ENCODE measurements at places on chromosomes 3 and 15.

- no peak for DNase-seq
Measured at GRCh38 chr15:82942691-82943090, 9.8 kb downstream of the HOMER2 start.

DNA sequence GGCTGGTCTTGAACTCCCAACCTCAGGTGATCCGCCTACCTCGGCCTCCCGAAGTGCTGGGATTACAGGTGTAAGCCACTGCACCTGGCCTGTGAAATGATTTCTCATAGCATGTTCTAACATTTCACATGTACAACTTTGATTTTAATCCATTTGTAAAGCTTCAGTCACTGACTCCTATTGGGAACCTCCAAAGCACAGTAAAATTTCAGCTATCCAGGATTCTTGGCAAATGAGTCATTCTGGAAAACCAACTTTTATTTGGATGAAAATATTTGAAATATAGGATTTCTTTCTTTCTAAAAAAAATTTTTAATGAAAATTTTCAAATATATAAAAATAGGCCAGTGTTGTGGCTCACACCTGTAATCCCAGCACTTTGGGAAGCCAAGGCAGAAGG, 2.7 kb upstream of the LMAN1L start:
- DNase-seq, result no peak

GRCh38 chr3:45080824-45081223, 54.7 kb downstream of the CLEC3B start:
- no peak for DNase-seq

DNA sequence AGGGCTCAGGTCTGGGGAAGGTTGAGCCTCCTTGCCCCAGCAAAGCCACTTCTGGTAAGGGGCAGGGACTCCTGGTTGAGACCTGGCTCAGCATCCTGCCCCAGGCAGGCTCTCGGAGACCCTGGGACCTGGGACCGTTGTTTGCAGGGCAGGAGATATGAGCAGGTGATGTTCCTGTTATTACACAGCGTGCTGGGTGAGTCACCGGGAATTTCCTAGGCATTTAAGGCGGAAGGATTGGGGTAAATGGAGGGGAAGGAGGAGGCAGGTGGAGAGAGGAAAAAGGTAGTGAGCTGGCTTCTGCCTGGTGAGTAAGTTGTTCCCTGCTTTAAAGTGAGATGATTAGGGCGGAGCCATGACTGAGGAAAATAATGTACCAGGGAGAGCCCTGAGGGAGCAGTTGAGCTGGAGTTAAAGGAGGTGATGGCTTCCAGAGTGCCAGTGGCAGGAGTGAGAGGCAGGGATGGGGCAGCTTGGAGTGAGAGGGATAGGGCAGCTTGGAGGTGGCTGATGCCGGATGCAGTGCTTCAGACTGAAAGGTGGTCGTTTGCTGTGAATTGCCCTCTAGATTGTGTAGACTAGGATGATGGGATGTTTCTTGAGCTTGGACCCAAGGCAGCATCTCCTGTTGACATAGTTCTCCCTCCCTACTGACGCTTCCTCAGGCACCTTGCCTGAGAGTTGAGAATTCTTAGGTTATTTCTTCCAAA, 79.4 kb downstream of the AAGAB start:
- DNase-seq, result no peak

GRCh38 chr3:186461141-186461540, 83.0 kb downstream of the CRYGS start:
- DNase-seq, result no peak

- no peak for DNase-seq
Measured at GRCh38 chr3:182925330-182925943, 54.9 kb downstream of the DCUN1D1 start.

GRCh38 chr3:183185696-183186095, 23.2 kb upstream of the LAMP3 start:
- DNase-seq, result no peak

DNA sequence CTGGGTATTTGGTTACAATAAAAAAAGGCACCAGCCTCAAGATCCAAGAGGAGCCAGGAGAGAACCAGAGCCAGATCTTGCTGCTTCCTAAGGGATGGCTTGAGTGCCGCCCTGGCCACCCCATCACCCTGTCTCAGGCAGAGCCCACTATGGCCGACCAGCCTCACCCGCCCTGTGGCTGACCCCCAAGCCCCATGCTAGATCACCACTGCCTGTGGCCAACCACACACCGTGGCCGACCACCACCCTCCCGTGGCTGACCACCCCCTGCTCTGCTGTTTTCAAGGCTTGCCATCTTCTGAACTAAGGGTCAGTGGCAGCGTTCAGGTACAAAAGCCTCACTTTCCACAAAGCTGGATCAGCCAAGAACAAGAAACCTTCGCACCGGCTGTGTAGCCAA, 12.0 kb downstream of the CSPG5 start:
- no peak for DNase-seq

- DNase-seq, result no peak
Measured at GRCh38 chr3:127680146-127680661, 7.5 kb downstream of the ABTB1 start.

DNA sequence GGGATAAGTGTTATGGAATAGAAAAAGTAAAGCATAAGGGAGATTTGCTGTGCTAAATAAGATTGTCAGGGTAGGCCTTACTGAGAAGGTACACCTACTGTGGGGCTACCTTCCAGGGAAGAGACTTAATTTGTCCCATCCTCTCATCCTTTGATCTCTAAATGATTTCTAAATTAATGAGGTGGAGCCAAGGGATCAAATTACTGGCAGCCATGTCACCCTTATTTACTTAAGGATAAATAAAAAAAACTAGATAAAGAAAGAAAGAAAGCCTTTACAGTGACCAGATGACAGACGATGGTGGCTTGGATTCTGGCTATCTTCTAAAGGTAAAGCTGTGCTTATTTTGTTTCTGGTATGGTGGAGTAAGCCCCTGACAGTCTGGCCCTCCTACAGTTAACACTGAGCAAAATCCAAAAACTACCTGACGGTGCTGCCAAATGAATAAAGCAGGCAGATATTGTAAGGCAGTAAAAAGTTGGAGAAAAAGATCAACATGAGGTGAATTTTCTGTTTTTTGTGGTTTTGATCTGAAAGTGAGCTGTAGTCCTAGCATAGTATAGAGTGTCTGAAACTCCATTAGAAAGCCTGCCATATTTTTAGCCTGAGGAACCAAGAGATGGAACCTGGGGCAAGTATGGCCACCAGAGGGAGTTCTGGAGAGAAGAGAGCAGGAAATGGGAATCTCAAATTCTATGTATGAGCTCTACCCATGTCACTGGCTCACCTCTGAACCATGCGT, 285.1 kb upstream of the MANF start:
- peak; percentile 59 for DNase-seq

- DNase-seq, result no peak
Measured at GRCh38 chr15:62059816-62060112, 483 bp downstream of the VPS13C start.

DNA sequence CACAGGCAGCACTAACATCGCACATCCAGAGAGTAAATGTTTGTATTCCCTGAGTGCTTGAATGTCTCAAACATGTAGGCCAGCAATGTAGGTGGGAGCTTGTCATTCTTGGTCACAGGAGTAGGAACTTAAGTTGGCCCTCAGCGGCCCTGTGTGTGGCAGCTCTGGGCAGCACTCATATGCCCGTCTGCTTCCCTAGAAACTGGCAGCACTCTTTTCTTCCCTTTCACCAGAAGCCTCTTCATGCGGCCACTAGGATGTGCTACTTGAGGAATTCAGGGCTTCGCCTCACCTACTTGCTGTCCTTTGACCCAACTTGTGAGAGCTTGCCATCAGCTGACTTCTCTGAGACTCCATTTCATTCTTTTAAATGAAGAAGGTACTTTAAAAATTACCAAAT, 69.5 kb downstream of the TIPARP start:
- no peak for DNase-seq

- no peak for DNase-seq
Measured at GRCh38 chr15:101651554-101652097, 555 bp downstream of the TM2D3 start.

- no peak for DNase-seq
Measured at GRCh38 chr3:87796843-87797185, 262.0 kb downstream of the CGGBP1 start.

All from nephron progenitor cell (in vitro differentiated cells).